ENCODE measurements at places on chromosomes 13 and 19.

DNA sequence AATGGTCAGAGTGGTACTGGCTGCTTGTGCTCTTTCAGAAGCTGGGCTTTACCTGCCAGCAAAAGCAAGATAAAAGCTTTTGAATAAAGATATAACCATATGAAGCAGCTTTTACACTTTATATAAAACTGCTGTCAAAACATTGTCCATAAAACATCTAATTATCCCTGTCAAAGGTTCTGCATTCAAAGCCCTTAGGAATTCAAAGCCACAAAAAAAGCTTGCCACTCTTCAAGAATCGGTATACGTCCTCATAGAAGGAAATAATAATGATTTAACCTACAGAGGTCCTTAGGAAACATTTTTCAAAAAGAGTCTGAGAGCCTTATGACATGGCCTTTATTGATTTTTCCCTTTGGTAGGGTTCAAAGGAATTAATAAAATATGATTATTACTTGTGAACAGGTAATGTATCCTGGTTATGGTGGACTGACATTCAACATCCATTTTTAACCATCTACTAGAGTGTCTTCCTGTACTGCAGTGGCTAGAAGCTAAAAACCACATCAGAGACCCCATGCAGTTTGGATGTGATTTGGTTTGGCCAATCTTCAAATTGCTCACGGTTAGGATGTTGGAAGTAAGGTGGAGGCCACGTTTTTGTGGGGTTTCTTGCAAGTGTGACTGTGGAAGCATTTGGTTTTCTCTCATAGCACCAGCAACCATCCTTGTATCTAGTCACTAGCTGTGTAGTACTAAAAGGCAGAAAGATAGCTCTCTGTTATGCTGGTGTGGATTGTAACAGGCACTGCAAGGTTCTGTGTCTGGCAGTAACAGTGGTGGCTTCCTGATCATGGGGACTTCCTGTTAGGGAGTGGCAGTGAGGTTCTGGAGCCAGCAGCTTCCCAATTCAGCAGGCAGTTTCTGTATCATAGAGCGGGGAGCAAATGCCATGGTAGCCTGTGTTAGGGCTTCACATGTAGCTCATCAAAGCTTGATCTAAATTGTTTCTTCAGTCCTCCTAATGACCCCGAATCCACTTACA lies 441.5 kb downstream of the DIAPH3 start:
- DNase-seq, result no peak

GRCh38 chr19:12987781-12988180 lies 7.5 kb upstream of the NFIX start:
- DNase-seq, result no peak

DNA sequence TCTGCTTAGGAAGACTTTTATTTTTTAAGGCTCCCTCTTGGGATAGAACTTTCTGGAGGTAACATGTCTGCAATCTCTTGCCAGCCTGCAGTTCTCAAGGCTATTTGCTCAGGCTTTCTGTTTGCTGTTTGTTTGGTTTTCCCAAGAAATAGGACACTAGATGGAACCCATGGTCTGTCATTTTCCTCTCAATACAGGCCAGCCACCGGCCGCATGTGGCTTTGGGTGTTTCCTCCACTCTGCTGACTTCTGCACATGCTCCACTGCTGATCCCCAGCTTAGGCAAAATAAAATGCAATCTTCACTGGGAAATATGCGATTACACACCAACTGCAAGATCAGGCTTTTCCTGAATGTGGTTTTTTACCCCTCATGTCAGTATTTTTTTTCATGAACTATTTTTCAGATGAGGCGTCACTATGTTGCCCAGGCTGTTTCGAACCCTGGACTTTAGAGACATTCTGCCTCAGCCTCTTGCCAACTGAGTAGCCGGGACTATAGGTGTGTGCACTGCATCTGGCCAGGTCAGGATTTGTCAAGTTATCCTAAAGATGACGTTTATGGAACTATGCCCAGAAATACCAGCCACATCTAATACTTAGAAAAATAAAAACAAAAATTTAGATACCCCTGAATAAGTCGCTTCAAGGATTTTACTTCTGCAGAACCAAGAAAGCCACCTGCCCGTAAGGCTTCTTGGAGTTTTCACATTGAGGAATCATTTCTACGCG lies 94.3 kb upstream of the PABPC3 start:
- DNase-seq, result no peak

- DNase-seq, result no peak
Measured at GRCh38 chr13:106534639-106535551, 567 bp downstream of the EFNB2 start.

- DNase-seq, result no peak
Measured at GRCh38 chr13:26168237-26168814, 53.8 kb downstream of the RNF6 start.

GRCh38 chr13:42388326-42388725 lies 116.4 kb downstream of the AKAP11 start:
- DNase-seq, result no peak

- DNase-seq, result no peak
Measured at GRCh38 chr19:2549701-2550191, 73.8 kb downstream of the GADD45B start.

DNA sequence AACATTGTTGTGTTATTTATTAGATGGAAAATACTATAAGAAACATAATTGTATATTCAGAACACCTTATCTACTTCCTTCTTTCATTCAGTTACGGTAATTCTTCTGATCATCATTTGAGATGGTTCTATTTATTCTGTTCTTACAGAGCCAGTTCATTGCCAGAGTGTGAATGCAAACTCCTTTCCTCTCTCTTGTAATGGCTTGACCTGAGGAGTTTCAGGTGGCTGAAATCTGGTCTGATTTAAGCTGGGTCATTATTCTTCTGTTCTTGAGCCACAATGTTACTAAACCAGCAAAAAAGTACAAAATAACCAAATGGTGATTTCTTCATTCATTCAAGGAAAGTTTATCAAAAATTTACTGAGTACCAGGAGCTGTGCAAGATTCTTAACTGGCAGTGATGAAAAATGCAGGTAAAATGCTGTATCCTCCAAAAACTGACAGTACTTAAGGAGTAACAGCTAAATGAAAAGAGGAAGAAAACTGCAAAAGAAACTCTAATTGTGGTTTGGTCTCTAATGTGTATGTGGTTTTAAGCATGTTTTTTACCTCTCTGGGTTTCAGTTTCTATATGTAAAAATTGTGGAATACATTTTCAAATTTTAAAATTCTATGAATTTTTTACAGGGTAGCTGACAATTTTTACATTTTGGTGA lies 182.4 kb upstream of the UFM1 start:
- DNase-seq, result no peak

DNA sequence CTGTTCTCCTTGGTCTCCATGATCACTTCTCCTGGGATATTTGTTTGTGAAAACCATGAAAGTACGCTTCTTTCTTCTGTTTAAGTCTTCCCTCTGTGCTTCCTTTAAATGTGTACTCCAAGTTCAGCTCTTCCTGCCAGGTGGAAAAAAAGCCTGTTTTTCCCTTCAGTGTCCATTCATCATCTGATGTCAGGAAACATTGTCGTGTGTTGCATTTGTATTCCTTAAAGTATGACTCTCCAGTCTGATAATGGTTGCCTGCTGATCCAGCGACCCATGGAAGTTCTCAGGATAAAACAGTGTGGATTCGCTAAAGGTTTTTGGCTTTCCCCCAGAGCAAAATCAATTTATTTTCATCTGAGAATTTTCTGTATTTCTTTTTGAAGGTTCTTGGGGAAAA lies 22.3 kb downstream of the SACS start:
- no peak for DNase-seq

- no peak for DNase-seq
Measured at GRCh38 chr13:65339241-65339640, 1890.9 kb downstream of the PCDH9 start.

DNA sequence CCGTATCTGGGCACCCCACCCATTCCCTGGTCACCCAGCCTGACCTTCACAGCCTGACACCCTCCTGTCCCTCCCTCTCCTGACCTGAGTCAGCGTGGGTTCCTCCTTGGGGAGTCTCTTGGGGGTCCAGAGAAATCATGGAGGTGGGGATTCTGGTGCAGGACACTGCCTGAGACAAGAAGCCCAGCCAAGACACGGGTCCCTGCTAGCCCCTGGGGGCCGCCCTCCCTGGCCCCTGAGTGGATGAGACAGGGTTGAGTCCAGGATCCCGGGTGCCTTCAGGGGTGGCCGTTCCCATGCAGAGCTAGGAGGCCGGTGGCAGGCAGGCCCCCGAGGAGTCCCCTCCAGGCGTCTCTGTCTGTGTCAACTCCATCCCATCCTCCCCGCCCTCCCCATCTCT lies 1.6 kb downstream of the MAP2K7 start:
- DNase-seq, result no peak

GRCh38 chr19:12521996-12522395 lies 29.3 kb downstream of the ZNF564 start:
- DNase-seq, result no peak

DNA sequence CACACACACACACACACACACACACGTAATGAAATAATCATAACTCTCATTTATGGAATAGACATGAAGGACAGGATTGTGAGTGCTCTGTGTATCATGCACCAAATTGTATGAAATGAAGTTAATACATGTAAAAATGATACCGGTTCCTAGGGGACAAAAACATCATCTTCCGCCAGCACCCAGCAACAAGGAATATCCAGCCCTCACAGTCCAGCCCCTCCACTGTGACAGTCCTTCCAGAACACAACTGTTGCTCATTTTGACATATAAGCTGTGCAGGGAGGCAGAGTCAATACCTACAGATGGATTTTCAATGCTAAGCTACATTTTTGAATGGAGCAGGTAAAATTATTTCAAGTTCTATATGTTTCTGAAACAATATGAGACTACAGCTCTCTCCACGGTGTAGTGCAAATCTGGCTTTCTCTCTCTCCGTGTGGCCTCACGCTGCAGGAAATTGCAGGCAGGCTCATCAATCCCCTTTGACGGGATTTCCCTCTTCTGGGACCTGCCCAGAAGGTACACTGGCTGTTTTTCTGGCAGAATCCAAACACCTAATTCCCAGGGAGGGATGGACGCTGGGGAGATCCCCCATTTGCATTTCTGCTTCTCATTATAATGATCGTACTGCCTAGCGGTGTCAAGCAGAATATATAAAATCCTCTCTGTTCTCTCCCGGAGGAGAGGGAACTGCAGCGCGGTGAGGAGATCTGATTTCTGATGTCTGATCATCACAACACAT lies 494.0 kb downstream of the LIG4 start:
- no peak for DNase-seq

DNA sequence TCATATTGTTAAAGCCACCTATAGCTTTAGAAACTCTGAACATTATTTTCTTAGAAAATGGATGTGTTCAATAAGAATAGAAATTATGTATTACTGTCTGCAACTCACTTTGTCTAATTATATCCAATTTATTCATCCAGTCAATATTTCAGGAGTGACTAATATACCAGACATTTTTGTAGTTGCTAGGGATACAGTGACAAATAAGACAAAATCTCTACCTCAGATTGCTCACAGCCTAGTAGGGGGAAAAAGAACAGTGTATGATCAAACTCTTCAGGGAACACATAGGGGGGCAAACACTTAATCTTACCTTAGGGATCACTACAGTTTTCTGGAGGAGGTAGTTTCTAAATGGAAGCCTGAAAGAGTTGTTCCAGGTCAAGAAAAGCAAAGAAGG lies 8.6 kb downstream of the BRCA2 start:
- no peak for DNase-seq

- DNase-seq, result no peak
Measured at GRCh38 chr13:46983881-46984280, 87.0 kb upstream of the HTR2A start.

DNA sequence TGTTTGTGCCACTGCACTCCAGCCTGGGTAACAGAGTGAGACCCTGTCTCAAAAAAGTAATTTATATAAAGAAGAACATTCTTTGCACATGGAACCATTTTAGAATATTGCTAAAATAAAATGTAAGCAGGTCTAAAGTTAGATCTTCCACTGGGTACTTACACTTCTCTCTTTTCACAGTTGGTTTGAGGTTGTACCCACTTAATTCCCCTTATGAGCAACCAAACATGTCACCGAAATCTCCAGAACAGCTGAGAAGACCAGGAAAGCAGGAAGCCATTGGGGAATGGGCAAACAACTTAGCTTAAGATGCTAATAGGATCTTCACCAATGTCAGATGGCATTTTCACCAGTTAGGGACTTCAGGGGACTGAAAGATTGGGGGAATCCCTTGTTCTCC lies 18.8 kb downstream of the NLRP4 start:
- DNase-seq, result no peak

DNA sequence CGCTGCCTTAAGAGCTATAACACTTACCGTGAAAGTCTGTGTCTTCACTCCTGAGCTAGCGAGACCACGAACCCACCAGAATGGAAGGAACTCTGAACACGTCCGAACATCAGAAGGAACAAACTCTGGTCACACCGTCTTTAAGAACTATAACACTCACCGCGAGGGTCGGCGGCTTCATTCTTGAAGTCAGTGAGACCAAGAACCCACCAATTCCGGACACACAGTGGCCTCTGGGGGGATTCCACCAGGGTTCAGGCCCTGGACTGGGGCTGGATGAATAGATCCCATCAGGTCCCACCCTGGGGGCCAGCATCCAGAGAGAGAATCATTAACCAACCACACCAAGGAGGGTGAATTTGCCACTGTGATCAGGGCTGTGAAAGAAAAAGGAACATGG lies 55.8 kb upstream of the ATP12A start:
- no peak for DNase-seq
